NCI-H1092 treated with DMSO at 0.1 percent for 48 hours (cell line): ENCODE measurements at places on chromosomes 3 and 15.
A peak's percentile ranks its signal among the peaks of the same experiment; 100 is the strongest.

DNA sequence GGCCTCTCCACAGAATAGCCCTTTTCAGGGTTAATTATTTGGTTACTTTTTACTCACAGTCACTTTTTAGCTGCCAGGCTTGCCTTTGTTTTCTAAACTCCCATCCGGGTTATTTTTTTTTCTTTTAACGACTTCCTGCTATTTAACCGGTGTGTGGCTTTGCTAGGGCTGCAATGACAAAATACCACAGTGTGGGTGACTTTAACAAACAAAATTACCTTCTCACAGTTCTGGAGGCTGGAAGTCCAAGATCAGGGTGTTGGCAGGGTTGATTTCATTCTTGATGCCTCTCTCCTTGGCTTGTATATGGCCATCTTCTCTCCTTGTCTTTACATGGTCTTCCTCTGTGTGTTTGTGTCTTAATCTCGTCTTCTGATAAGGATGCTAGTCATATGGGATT lies 91.5 kb downstream of the IL1RAP start:
- no peak for DNase-seq

GRCh38 chr3:192916371-192917027 lies 1.2 kb downstream of the MB21D2 start:
- no peak for DNase-seq

DNA sequence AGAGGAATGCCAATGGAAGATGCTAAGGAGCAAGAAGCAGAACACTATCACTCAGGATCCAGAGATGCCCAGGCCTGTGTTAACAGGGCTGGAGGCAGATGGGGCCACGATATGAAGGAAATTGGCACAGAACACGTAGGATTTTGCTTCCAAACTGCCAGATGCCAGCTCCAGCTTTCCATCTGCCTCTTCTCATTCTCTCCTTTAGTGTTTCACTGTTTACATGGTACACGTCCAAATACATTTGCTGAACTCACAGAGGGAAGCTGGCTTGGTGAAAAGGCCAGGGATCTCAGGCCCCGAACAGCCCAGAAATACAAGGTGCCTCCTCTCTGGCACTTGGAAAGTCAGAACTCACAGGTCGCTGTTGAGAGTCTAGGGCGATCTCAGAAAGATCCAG lies 187.0 kb downstream of the NTRK3 start:
- DNase-seq: peak; percentile 88

- no peak for DNase-seq
Observed at GRCh38 chr15:91632981-91633380, 220.5 kb upstream of the SLCO3A1 start.

DNA sequence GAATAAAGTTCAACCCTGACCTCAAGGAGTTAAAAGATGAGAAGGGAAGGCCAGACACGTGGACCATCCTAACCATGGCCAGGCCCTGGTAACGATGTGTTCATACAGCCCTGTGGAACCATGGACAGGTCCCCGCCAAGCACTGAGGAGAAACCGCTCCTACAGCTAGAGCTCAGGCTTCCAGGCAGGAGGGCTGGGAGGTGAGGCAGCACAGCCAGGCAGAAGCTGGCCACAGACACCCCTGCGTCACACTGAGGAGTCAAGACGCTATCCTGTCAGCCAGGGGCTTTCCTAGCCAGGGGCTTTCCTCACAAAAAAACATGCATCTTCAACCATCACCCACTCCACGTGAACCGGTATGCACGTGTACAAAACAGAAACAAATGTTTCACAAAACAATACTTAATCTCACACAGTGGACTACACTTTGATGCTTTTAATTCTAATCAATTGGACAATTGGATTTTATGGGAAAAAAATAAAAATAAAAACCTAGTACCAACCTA lies 73.2 kb downstream of the TBC1D2B start:
- no peak for DNase-seq

DNA sequence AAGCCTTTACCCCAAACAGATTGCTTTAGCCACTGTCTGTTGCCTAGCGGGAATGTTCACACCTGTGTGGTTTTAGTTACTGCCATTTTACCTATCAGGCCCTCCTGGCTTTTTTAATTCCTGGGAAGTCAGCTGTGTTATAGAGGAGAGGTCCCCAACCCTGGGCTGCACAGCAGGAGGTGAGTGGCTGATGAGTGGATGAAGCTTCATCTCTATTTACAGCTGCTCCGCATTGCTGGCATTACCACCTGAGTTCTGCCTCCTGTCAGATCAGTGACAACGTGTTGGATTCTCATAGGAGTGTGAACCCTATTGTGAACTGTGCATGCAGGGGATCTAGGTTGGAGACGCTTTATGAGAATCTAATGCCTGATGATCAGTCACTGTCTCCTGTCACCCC lies 127.0 kb downstream of the MBNL1 start:
- DNase-seq: no peak

DNA sequence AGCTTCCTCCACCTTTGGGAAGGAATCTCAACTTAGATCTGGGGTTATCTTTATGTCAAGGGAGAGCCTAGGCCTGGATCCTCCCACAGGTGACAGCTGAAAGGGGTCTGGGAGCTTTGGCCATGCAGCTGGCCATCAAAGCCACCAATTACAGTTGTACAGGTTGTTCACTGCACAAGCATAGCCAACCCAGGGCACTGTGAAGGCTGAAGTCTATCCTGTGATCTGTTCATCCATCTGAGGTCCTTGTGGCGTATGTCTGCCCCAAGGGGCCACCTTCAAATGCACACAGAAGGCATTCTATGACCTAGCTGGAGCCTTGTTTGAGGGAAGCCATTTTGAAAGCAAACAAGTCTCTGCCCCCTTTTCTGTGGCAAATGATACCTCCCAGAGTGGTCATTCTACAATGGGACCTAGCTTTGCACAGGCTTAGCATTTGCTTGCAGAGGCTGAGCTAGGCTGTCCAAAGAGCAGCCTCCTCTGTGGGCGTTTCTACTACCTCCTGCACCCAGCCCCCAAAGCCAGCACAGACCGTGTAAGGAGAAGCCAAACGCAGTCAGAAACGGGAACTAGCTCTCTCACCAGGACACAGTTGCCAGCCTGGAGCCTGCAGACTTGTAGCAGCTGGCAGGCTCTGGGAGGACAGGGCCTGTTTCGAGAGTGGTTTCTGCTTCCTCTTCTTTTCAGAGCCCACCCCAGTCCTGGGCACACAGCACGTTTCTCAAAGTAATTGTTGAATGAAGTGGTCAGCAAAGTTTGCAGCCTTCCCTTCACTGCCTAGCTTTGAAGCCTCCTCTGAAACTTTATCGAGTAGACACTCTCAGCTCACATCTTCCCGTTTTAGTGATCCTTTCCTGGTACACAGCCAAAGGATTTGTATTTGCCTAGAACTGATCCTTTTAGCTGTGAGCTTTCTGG lies 157.3 kb upstream of the SMAD3 start:
- no peak for DNase-seq

GRCh38 chr3:63095-63765 lies 133.3 kb upstream of the CHL1 start:
- no peak for DNase-seq

DNA sequence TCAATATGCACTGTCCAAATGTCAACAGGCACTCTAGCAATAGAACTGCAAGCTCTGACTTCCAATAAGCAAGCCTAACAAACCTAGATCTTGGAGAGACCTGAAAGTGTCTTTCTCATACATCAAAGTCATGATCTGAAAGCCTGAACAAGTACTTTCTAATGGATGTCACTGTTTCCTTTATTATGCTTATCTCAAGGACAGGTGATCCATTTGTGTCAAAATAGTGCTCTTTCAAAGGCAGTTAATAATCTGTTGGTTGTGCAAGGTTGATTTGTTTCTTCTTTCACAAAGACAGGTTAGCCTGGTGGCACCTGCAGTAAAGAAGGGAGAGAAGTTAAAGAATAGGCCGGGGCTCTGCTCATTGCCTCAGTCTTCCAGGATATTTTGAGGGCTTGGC lies 146.8 kb downstream of the EPHB1 start:
- no peak for DNase-seq

DNA sequence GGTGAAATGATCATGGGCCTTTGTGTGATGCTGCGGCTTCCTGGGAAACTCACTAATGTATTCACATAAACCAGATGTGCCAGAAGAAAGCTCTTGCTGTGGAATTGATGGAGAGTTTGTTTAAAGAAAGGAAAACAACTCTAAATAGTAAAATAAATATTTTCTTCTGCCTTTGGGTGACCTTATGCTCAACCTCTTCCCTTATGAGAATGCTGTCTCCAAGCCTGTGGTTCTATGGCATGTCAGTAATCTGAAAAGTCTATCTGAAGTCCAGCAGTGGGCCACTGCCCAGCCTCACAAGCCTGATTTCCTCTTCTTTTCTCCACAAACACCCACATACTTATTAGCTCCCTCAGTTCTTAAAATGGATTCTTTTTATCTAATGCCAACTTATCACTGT lies 49.9 kb upstream of the PHLDB2 start:
- no peak for DNase-seq

DNA sequence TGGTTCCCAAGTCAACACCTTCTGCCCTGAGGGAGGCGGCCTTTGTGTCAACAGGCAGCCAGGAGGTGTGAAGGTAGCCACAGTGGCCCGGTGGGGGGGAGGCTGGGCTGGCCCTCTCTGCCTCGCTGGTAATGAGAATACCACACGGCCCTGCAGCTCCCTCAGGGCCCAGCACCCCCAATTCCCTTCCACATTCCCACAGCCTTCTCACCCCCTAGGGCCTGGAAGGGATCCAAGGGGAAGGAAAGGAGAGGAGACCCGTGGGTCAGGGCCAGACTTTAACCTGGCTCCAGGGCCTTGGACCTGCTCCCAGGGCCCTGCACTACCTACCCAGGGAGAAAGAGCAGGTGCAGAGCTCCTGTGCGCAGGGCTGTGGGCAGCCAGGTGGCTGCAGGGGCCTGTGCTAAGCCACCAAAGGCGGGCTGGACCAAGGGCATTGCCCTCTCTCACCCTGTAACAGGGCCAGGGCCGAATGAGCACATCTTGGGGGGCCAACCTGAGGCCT lies 8.7 kb upstream of the MESP2 start:
- no peak for DNase-seq

- no peak for DNase-seq
Observed at GRCh38 chr3:141959589-141960554, 83.4 kb downstream of the ATP1B3 start.

GRCh38 chr3:111954228-111954990 lies 24.4 kb upstream of the ABHD10 start:
- no peak for DNase-seq

DNA sequence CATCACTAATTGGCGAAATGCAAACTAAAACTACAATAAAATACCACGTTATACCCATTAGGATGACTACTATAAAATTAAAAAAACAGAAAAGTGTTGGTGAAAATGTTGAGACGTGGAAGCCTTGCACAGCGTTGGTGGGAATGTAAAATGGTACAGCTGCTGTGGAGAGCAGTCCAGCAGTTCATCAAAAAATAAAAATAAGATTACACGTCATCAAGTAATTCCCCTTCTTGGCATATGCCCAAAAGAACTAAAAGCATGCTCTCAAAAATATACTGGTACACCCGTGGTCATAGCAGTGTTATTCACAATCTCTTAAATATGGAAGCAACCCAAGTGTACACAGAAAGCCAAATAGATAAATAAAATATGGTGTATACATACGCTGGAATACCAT lies 71.8 kb upstream of the NDN start:
- DNase-seq: no peak

GRCh38 chr3:6771171-6771570 lies 89.7 kb upstream of the GRM7 start:
- DNase-seq: no peak

- DNase-seq: no peak
Observed at GRCh38 chr3:143269741-143270140, 150.2 kb downstream of the CHST2 start.

DNA sequence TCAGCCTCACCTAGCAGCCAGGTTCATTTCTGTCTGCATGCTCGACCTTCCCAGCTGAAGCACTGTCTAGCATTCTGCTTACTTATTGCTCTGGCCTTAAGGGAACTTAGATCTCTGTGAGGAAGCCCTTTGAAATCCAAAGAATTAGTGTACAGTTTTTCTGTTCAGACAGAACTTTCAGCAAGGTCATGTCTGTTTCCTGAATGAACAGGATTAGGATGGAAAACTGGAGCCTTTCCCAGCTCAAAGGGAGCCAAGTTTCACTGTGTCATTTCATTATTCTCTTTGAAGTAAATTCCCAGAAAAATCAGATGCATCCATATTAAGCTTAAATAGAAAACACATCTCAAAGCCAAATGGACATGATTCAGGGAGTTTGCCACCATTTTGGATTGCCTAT lies 457.3 kb upstream of the KCNMB2 start:
- no peak for DNase-seq

DNA sequence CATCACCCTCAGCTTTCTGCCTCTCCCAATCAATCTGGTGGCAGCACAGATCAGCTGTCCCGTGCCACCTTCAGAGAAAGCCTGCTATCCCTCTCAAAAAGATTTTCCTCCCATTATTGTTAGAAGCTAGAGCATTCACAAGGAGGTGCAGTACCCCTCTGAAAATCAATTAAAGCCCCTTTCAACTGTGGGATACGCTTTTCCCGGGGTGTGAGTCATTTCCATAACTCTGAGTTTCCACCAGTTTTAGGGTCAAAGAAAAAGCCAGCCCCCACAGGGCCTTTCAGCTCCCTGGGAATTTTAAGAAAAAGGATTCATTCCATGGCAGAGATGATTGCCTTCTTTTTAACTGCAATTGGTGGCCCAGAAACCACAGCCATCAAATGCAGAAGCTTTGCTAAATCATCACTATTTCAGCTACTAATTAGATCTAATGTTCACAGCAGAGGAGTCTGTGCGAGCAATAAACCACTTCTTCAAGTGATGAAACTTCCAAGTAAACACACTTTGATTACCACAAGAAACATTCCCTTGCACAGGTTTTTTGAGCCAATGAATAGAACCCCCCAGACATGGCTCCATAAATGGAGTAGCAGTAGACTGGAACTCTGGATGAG lies 270.0 kb upstream of the TPRG1 start:
- DNase-seq: no peak

DNA sequence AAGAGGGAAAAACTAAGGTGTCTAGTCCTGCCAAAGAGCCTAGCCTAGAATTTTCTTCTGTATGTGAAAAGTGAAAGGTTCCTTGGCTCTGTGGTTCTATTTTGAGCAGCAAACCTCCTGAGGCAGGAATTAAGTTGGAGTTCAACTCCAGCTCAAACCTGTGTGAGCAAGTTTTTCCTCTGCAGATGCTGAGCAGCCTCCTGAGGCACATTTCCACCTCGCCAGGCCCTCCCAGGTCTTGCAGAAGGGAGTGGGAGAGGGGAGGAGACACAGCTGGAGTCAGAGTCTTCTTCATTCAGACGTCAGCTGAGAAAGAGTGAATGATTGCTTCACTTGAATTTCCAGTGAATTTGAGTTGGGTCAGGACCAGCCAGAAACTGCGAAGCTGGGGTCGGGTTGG lies 69.5 kb upstream of the ETV5 start:
- no peak for DNase-seq

DNA sequence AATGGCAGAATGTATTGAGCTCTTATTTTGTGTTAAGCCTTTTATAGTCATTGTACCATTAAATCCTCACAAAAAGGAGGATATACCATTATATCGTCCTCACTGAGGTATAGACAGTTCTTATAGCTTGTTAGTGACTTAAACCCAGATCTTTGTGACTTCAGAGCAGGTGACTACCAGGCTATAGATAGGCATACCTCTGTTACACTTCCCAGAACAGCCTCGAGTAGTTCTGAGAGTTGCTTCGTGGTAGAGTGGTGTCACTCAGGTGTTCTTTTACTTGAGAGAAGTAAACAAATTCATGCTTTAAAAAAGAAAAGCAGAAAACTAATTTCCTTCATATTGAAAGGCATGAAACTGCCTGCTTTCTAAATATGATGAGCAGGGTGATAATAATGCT lies 59.9 kb downstream of the SEC22A start:
- no peak for DNase-seq

GRCh38 chr3:9345041-9345440 lies 17.8 kb upstream of the THUMPD3 start:
- no peak for DNase-seq

- no peak for DNase-seq
Observed at GRCh38 chr15:48315041-48315440, 16.2 kb upstream of the DUT start.
